ENCODE measurements at places on chromosomes 3 and 15. TPM values are rescaled to one million over a fixed set of nuclear protein-coding genes. Genes with fewer than 3 reads are reported as not detected.

- DNase-seq: no peak
Measured at GRCh38 chr15:38461066-38461833, 7.3 kb downstream of the FAM98B start.

Gene NPRL2
- total RNA-seq: 42.3 TPM

- no peak for DNase-seq
Measured at GRCh38 chr3:151687076-151687475, 46.7 kb upstream of the AADACL2 start.

DNA sequence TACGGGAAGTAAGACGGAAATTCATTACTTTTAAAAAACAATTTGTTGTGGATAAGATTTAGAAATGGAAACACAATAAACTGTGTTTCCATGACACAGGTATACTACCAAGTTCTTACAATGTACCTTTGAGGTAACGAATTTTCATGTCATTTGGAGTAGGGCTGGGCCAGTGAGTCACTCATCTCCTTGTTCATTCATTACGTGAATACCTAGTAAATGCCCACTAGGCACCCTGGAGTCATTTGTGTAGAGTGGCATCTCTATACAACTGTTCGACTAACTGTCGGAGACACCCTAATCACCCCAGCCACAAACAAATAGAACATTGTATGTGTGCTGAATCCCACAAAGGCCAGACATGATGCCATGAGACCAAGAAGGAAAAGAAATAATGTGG lies 94.8 kb downstream of the IGF1R start:
- no peak for DNase-seq

- DNase-seq: no peak
Measured at GRCh38 chr15:80250614-80251427, 1.2 kb downstream of the CTXND1 start.

DNA sequence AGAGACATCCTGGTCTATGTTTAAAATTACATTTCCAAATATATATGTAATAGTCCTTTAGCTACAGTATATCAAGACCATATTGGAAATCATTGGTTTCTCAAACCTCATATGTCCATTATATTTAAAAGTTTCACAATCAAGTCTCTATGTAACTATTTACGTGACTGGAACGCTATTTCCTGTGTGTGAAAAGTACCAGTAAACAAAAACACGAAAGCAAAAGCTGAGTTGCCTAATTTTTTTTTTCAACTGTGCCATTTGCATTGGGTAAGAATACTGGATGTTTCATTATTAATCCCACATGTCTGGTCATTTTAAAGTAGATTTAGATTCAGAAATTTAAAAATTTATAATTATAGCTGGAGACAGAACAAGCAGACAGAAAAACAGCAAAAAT lies 381.4 kb downstream of the TBC1D5 start:
- no peak for DNase-seq

DNA sequence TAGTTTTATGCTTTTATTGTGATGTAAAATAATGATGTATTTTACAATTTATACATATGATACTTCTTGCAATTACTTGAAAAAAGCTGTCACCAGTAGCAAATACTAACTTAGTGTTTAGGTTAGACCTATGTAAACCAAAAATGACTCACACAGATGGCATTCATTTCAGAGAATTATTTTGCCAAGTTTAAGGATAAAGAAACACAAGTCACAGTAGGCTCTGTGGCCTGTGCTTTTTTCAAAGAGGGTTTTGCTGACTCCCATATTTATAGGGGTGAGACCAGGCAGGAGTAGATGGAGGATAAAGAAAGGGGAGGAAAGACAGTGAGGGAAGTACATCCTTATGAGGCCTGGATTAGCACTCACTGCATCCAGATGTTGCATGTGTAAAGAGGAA lies 356.6 kb upstream of the NPAP1 start:
- DNase-seq: no peak
